ENCODE measurements at places on chromosomes 6 and 20. TPM values are rescaled to one million over a fixed set of nuclear protein-coding genes. Genes with fewer than 3 reads are reported as not detected.

Gene RHAG
- total RNA-seq, result not detected

Gene ZSCAN23
- not detected for total RNA-seq

Gene C6orf141
- 13.5 TPM for total RNA-seq

Gene BEND3
- 3.6 TPM for total RNA-seq

Gene SYNJ2
- total RNA-seq, result 51.6 TPM

Gene PACRG
- total RNA-seq, result not detected

Gene RPRD1B
- total RNA-seq, result 27.2 TPM

Gene PROKR2
- not detected for total RNA-seq

Measured in A549 treated with ZK216348 at 1 μM for 4 hours (cell line).